ENCODE measurements at places on chromosomes 5 and 9.

DNA sequence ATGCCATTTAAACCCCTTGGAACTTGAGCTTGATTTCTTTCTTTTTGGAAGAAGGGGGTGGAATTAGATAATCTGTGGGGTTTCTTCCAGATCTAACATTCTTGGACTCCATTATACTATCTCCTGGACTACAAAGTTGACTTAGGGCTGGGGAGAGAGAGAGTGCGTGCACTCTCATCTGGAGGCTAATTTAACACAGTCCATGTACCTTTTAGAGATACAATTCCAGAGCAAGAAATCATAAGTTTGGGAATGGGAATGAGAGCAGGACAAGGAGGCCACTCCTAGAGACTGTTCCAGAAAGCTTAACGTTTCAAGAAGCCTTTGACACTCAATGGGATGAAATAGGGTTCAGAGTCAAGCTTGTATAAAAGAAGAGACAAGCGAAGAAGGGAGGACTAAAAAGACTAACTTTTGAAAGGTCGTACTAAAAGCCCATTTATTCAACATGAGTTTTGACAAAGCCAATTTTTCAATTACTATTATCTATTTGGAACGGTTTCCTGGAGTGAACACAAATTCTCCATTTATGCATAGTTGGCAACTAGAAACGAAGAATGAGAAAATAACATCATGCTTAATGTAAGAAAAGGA lies 83.4 kb downstream of the ACTL7B start:
- DNase-seq: no peak

GRCh38 chr5:6750951-6751685 lies 37.9 kb downstream of the TENT4A start:
- DNase-seq: no peak

- no peak for DNase-seq
Observed at GRCh38 chr9:125137200-125137599, 6.1 kb downstream of the SCAI start.

DNA sequence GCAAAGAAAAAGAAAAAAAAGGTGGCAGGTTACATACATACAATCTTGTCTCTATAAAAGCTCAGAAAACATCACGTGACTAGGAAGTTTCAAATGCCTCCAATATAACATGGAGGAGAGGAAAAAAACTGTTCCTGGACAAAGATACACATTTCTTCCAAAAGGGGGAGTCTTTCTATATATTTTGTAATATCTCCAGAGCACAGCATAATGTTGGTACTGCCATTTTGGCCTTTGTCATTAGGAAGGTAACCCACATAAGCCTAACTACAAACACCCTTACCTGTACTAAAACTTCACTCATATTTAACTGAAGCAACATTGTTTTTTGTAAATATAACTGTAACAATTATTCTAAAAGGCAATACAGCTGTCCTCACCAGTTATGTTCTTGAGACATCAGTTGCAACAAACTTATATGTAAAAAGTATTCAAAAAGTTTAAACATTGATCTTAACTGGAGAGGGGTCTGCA lies 1.2 kb upstream of the BTF3 start:
- peak; percentile 79 for DNase-seq

- no peak for DNase-seq
Observed at GRCh38 chr5:4129523-4129922, 533.9 kb downstream of the IRX1 start.

DNA sequence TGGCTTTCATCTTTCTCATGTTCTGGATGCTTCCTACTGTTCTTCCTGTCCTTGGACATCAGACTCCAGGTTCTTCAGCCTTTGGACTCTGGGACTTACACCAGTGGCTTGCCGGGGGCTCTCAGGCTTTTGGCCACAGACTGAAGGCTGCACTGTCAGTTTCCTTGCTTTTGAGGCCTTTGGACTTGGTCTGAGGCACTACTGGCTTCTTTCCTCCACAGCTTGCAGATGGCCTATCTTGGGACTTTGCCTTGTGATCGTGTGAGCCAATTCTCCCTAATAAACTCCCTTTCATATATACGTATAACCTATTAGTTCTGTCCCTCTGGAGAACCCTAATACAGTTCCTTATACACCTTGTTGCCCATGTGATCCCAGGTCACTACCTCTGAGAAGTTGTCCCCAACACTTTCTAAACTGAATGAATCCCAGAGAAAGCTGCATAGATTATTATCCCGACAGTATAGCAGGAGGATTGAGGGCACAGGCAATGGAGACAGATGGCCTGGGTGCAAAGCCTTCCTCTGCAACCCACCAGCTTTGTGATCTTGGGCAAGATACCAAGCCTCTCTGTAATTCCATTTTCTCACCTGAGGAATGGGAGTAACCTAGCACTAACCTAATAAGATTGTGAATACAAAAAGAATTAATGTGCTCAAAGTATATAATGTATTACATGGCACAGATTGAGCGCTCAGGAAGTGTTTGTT lies 449.6 kb upstream of the BRINP1 start:
- no peak for DNase-seq

GRCh38 chr5:1153428-1153827 lies 41.6 kb upstream of the SLC12A7 start:
- DNase-seq: no peak

GRCh38 chr5:146910239-146910638 lies 31.7 kb upstream of the PPP2R2B start:
- no peak for DNase-seq

DNA sequence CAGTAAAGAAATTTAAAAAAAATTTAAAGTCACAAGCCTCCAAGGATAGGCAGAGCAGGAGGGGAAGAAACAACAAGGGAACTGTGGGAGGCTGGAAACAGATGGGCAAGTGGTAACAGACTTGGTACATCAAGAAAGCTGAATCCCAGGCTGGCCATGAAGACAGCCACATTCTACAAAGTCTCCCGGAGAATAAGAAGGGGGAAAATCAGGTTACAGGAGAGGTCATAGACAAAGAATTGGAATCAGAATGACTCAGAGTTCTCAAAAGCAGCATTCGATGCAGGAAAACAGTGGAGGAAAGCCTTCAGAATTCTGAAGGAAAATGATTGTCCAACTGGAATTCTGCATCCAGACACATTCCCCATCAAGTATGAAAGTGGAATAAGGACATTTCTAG lies 129.7 kb downstream of the ADAMTS2 start:
- no peak for DNase-seq

DNA sequence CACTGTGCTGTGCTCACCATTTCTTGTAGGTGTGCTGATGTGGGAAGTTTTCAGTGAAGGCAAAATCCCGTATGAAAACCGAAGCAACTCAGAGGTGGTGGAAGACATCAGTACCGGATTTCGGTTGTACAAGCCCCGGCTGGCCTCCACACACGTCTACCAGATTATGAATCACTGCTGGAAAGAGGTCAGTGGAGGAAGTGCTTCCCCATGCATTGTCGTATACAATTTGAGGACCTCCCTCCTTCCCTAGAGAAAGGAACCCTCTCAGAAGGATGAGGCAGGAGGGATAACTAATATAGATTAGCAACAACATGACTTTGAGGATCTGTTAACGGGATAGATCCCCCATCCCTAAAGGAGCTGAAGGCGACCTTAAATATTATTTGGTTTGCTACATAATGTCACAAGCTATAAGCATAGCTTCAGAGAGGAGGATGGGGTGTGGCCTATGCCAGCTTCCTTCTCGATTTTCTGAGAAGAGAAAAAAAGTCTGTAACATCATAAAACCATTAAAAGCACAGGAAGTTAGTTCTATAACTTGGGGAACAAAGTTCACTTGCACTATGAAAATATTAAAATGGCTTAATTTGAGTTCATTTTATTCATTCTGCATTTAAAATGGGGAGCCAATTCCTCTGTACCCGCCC lies 17.0 kb upstream of the CYFIP2 start:
- no peak for DNase-seq

GRCh38 chr9:110399983-110400382 lies 62.3 kb upstream of the TXNDC8 start:
- no peak for DNase-seq

GRCh38 chr5:17216974-17217492 lies 398 bp upstream of the BASP1 start:
- no peak for DNase-seq

DNA sequence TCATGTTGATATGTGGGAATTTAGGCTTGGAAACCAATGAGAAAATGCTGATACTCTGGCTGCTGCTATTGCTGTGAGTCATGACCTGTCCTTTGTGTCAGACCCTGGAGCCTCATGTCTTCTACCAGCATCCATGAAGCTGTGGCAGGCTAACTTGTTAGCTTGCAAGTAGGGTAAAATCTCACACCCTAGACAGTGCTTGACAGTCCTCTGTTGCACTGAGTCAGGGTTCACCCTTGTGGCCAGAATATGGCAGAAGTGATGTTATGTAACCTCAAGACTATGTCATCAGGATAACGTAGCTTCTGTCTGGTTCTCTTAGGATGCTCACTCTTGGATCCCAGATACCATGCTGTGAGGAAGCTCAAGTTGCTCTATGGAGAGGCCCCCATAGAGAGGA lies 110.8 kb downstream of the LHX2 start:
- no peak for DNase-seq

- DNase-seq: no peak
Observed at GRCh38 chr9:97853056-97853843, at the start of gene FOXE1. TSS of gene FOXE1 (plus strand) at chr9:97853226. CDS start at chr9:97853915, 689 bp downstream.

GRCh38 chr9:121937240-121937639 lies 155.9 kb downstream of the TTLL11 start:
- no peak for DNase-seq

DNA sequence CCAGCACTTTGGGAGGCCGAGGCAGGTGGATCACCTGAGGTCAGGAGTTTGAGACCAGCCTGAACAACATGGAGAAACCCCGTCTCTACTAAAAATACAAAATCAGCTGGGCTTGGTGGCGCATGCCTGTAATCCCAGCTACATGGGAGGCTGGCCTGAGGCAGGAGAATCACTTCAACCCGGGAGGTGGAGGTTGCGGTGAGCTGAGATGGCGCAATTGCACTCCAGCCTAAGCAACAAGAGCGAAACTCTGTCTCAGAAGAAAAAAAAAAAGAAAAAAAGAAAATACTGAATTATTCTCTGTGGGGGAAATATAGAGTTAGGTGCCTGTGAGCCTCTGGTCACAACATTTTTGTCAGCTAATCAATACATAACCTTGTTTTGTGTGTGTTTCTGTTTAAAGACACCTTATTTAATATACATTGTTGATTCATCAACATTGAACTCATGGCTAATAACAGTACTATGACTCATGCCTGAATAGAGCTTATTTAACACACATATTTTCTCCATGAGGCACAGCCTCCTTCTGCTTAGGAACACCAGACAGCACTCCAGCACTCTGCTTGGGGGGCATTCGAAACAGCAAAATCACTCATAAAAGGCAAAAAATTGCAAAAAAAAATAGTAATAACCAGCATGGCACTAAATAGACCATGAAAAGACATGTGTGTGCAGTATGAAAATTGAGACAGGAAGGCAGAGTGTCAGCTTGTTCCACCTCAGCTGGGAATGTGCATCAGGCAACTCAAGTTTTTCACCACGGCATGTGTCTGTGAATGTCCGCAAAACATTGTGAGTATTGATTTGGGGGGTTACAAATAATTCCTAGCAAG lies at the start of gene IL31RA:
Gene IL31RA, plus strand, starts transcription at position 519 of the 836 bp plus-strand sequence. Its CDS starts 214 bp downstream, at position 733.
- peak; percentile 68 for DNase-seq

DNA sequence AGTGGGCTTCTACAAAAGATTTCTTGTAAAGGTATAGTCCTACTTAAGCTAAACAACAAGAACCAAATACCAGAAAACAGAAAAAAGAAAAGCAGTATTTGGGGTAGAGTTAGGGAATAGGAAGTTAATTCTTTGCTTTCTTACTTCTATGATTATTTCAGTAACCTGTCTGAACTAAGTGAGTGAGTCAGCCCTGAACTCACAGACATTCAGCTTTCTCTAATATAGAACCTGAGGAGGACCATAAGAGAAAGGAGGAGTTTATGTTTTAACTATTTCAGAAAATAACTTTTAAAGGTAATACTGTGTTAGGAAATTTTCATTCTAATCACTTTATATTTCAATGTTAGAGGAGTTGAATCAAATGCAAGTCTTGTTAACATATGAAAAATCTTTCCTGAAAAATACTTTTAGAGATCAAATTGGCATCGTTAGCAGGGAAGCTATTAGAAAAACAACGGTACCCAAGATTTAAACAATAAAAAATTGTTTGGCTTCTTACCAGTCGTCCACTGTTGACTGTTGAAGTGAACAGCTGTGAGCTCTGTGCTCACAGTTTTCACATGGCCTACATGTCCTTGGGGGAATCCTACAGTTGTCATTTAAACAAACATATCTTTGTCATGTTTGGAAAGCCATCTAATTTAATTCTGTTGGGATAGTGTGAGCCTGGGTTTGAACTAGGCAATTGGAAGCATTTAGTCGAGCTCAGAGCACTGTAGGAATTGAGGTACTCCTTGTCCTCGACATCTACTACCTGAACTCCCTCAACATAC lies 19.9 kb upstream of the ZFAND5 start:
- no peak for DNase-seq

GRCh38 chr5:148732692-148733091 lies 78.4 kb upstream of the HTR4 start:
- no peak for DNase-seq

- DNase-seq: no peak
Observed at GRCh38 chr5:159095151-159095721, 4.5 kb downstream of the EBF1 start.

DNA sequence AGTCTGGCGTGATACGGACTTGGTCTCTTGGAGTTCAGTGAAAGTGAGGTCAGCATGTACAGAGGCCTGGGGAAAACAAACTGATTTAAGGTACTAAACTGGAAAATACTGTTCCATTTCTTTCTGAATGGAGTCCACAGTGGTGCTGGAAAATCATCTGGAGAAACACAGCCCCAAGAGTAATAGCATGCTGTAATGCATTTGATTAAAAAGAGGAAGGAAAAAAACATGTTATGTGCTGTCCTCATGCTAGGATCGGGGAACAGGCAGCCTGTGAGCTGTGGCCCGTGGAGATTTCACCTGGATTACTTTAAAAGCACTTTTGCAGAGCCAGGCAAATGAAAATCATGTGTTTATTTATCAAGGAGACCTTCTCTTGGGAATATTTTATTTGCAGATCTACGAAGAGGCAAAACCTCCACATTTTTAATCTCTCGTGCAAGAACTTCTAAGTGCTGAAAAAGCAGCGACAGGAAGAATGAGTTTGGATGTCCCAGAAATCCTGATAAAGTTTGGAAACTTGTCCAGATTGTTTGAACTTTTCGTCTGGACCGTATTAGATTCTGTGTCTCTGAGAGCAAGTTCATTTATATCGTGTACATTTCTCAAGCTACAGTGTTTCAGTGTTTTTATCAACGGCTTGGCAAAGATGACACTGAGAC lies 228.8 kb downstream of the GAS1 start:
- DNase-seq: no peak

DNA sequence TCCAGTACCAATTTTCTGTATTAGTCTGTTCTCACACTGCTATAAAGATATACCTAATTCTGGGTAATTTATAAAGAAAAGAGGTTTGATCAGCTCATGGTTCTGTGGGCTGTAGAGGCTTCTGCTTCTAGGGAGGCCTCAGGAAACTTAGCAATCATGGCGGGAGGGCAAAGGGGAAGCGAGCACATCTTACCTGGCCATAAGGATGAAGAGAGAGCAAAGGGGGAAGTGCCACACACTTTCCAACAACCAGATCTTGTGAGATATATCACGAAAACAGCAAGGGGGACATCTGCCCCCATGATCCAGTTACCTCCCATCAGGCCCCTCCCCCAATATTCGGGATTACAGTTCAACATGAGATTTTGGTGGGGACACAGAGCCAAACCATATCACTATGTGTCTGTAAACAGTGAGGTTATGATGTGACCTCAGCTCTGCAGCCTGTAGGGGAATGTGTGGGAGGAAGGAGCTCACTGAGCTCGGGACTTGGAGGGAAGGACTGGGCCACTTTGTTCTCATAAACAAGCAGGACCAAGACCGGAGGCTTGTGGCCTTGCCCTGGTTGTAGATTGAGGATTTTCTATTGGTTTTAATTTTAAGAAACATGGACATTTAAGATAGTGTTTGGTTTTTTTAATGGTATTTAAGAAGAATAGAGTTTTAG lies 85.2 kb downstream of the EHMT1 start:
- no peak for DNase-seq

All from HCT116 (cell line).